ENCODE measurements at places on chromosomes 12 and 14.

GRCh38 chr12:56374726-56375597, 12.3 kb upstream of the APOF start:
- DNase-seq = no peak

- DNase-seq = no peak
Observed at GRCh38 chr14:90545382-90545781, 148.6 kb downstream of the CALM1 start.

- no peak for DNase-seq
Observed at GRCh38 chr14:62445570-62445969, 599.7 kb downstream of the KCNH5 start.

- no peak for DNase-seq
Observed at GRCh38 chr14:73788701-73789551, 62.7 kb upstream of the PTGR2 start.

DNA sequence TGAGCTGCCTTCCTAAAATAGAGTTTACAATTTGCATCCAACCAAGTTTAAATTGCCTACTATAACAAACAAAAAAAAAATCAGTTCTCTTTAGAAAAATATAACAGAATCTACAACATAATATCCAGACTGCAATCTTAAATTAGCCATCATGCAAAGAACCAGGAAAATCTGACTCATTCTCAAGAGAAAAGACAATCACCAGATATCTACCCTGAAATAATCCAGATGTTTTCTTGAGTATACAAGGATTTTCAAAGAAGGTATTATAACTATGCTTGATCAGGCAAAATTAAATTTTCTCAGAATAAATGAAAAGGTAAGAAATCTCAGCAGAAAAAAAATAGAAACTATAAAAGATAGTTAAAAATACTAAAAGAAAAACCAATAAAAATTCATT, 115.6 kb downstream of the CCER1 start:
- no peak for DNase-seq

- DNase-seq = no peak
Observed at GRCh38 chr14:96502621-96503305, 581 bp downstream of the PAPOLA start.

- peak; percentile 99 for DNase-seq
Observed at GRCh38 chr14:94342334-94342934, 19.3 kb upstream of the SERPINA6 start.

GRCh38 chr12:56838621-56839488, 75.7 kb downstream of the HSD17B6 start:
- no peak for DNase-seq

- no peak for DNase-seq
Observed at GRCh38 chr12:27305673-27306456, 26.8 kb upstream of the BMAL2 start.

GRCh38 chr12:80419644-80420043, 24.4 kb upstream of the PTPRQ start:
- no peak for DNase-seq

DNA sequence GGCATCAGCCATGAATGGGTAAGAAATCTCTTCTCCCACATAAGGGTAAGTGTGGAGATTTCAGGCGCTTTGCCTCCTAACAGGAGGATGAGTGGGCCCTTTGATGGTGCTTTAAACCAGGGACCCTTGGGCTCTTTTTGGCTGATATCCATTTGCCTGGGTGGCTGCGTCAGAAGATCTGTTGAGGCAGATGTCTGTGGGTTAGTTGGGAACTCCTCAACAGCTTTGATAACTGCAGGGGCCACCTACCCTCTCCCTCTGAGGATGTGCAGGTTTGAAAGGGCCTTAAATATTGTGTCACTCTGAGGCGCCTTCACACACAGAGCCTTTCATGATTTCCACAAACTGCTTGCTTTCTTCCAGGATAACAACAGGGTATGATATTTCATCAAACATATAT, 210.7 kb downstream of the PPM1H start:
- no peak for DNase-seq

- no peak for DNase-seq
Observed at GRCh38 chr12:88698471-88698870, 118.2 kb upstream of the KITLG start.

GRCh38 chr14:94934276-94934810, 164.4 kb upstream of the GSC start:
- no peak for DNase-seq

GRCh38 chr14:53890611-53891101, 66.0 kb downstream of the BMP4 start:
- no peak for DNase-seq

DNA sequence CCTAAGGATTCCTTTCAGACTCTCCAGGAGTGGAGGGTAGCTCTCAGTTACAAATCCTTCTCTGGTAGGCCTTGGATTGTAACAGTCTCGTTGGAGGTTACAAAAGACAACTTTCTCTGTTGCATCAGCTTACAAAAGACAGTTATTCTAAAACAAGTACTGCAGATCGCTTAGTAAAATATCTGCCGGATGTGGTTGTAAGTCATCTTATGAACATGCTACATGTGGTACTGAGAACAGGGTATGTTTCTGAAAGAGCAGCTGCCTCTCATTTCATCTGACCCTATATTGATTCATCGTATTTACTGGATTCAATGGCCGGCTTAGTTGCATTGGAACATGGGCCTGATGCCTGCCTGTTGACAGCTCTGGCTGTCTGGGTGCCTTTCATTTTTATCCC, 157.4 kb downstream of the PTCSC3 start:
- no peak for DNase-seq

GRCh38 chr12:100554608-100555077, 18.8 kb upstream of the GAS2L3 start:
- DNase-seq = peak; percentile 29

DNA sequence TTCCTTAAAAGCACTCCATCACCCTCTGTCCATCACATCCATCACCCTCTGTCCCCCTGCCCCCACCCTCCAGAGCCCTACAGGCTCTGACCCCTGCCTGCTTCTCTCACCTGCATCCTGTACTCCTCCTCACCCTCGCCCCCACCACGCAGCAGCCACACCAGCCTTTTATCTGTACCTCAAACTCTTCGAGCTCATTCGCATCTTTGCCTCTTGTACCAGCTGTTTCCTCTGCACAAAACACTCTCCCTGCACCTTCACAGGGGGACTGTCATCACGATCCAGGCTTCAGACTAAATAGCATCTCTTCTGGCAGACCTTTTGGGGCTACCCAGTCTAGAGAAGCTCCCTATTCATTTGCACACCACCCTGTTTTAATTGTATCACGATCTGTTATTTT, 24.1 kb downstream of the TMEM229B start:
- DNase-seq = no peak

DNA sequence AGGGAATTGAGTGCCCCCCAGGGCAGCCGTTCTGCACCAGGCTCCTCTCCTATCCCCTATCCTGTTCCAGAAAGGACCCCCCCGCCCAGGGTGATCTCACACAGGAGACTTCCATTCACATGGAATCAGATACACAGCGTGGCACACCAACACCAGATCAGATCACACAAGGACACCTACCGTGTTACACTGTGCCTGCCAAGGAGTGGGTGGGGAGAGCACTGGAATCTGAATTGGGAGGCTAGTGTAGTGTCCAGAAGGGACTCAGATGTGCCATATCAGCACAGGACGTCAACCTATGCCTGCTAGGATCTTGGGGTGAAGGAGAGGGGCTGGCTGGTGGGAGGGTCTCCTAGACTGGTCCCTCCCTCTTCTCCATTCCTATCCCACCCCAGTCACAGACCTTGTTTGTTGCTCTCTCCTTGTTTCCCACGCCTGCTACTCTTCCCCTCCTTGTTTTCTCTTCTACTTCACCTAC, 2.3 kb downstream of the PTMS start:
- no peak for DNase-seq

DNA sequence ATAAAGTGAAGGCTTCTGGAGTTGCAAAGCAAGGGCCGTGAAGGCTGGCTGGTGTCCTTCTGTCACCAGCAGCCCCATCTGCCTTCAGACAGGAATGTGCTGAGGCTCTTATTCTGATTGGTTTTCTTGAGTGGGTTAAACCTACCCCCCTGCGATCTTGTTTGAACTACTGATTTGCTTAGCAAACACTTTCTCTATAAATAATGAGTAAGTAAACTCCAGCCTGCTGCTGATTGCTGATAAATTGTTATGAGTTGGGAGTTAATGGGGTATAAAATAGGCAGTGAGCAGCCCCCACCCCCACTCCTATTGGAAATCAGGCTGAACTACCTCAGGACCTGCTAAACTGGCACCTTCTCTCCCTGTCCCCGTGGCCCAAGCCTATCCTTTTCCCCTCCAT, 146.1 kb upstream of the NOS1 start:
- DNase-seq = no peak

- DNase-seq = peak; percentile 20
Observed at GRCh38 chr12:14540801-14541462, 26.8 kb downstream of the PLBD1 start.

DNA sequence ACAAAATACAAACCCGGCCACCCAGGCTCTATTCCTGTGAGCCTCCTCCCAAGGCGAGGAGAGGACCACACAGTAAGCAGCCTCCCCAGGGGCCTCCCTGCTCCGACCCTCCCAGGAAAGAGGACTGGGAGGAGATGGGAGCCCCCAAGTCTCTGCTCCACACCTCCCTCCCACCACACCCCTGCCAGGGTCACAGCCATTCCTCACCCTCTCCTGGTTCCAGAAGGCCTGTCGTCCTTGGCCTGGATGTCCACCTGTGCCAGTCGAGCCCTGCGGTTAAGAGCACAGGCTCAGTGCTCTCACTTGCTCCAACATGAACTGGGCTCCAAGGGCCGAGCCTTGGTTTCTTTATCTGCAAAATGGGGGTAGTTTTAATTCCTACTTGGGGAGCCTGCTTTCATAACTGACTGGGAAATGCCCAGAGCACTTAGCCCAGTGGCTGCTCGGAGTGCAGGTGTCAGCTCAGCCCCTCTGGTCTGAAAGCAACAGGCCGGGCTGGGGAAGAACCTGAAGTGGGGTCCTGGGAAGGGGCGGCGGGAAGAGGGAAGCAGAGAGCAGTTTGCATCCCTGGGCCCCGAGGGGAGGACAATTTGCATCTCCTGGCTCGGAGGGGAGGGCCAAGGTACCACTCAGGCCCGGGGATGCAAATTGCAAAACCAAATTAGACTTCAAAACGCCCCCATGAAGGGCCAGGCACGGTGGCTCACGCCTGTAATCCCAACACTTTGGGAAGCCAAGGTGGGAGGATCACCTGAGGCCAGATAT, 23.6 kb downstream of the TCHP start:
- no peak for DNase-seq

- DNase-seq = no peak
Observed at GRCh38 chr12:19451196-19451595, 11.9 kb downstream of the AEBP2 start.

GRCh38 chr12:124428136-124428791, 133.4 kb downstream of the RFLNA start:
- no peak for DNase-seq
